ENCODE measurements at places on chromosomes 4 and X. TPM values are rescaled to one million over a fixed set of nuclear protein-coding genes. Genes with fewer than 3 reads are reported as not detected.

MAGEA2 gene
- not detected for total RNA-seq

HTR2C gene
- not detected for total RNA-seq

ADAM29 gene
- total RNA-seq = not detected

MAGED2 gene
- total RNA-seq = 123 TPM

TNMD gene
- total RNA-seq = not detected

FATE1 gene
- total RNA-seq = not detected

PCSK1N gene
- total RNA-seq = 13.2 TPM

PLAC1 gene
- total RNA-seq = 0.33 TPM

ADH7 gene
- total RNA-seq = 14.7 TPM

CLDN22 gene
- total RNA-seq = not detected

LIMCH1 gene
- 2.4 TPM for total RNA-seq

SMARCAD1 gene
- total RNA-seq = 14.4 TPM

MAGED4B gene
- total RNA-seq = 0.63 TPM

CPLX1 gene
- total RNA-seq = 0.28 TPM

CLCN4 gene
- 1.5 TPM for total RNA-seq

TRPC3 gene
- total RNA-seq = not detected

SLC26A1 gene
- total RNA-seq = not detected

GASK1B gene
- total RNA-seq = 3.2 TPM

PHKA1 gene
- 11.1 TPM for total RNA-seq

GPC3 gene
- 6.9 TPM for total RNA-seq

GPC4 gene
- total RNA-seq = 3.3 TPM

LRP2BP gene
- 0.19 TPM for total RNA-seq

ATP5ME gene
- total RNA-seq = 245 TPM

COX7B gene
- total RNA-seq = 383 TPM

UGT2B7 gene
- 0.78 TPM for total RNA-seq

SMIM43 gene
- total RNA-seq = not detected

ACSL4 gene
- 54.4 TPM for total RNA-seq

SPANXC gene
- total RNA-seq = not detected

PCDH18 gene
- total RNA-seq = 2.4 TPM

CXXC4 gene
- total RNA-seq = 0.42 TPM
